Brain pericyte (primary cell): ENCODE measurements at places on chromosomes 12 and 14.
A peak's percentile ranks its signal among the peaks of the same experiment; 100 is the strongest.

- DNase-seq = no peak
Observed at GRCh38 chr12:52832985-52833905, 866 bp downstream of the KRT79 start.

DNA sequence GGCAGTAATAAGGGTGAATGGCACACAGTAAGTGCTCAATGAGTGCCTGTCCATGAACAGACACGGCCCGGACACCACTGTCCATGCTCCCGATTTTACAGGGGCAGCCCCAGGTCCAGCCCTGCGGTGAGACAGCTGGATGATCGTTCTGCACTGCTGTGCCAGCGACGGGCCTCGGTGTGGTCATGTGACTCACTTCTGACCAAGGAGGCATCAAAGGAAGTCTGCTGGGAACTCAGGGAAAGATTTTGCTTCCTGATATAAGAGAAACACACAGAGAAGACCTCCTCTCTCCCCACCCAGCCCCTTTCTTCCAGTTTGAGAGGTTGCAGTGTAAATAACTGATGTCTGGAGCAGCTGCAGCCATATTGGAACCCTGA lies 126.6 kb downstream of the SCARB1 start:
- DNase-seq = no peak

GRCh38 chr14:26056036-26056616 lies 541.7 kb downstream of the NOVA1 start:
- DNase-seq = no peak

GRCh38 chr14:47150267-47150666 lies 498.7 kb upstream of the RPL10L start:
- DNase-seq = no peak

DNA sequence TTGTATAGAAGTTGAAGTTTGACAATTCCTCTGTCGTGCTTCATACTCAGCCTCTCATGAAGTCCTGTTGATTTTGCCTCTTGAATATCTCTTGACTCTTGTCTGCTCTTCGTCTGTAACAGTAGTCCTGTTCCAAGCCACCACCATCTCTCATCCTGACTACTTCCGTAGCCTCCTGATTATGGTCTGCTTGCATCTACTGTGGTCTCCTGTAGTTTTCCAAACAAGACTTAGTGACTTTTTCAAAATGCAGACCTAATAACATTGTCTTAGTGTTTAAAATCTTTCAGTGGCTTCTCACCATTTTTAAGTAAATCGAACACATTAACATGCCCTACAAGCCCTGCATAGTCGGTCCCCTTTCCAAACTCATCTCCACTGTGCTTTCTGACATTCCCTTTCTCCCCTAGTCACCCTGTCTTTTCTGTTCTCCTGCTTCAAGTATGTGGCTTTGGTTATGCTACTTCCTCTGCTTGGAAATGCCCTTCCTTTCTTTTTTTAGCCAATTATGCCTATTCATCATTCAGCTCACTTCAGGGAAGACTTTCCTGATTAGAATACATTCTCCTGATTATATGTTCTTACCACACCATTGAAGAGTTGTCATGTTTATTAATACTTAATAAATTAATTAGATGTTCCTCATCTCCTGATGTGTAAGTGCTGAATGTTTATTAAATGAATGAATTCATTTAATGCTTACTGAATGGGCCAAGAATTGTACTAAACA lies 2.0 kb downstream of the SCYL2 start:
- no peak for DNase-seq

DNA sequence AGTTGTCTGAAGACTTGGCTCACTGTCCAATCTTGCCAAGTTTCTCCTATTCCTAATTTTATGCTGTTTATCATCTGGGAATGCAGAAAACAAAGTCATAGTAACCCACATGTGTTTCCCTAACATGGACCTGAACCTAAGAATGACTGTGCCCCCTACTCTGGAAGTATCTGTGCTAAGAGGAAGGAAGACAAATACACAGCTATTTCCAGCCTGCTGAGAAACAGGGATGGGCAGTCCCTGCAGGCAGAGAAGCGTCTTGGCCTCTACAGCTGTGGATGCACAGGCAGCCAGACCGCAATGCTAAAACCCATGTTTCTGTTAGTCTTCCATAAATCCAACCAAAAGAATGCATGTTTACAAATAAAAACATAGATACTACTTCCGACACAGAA lies 56.2 kb downstream of the DUSP16 start:
- DNase-seq = peak; percentile 10

DNA sequence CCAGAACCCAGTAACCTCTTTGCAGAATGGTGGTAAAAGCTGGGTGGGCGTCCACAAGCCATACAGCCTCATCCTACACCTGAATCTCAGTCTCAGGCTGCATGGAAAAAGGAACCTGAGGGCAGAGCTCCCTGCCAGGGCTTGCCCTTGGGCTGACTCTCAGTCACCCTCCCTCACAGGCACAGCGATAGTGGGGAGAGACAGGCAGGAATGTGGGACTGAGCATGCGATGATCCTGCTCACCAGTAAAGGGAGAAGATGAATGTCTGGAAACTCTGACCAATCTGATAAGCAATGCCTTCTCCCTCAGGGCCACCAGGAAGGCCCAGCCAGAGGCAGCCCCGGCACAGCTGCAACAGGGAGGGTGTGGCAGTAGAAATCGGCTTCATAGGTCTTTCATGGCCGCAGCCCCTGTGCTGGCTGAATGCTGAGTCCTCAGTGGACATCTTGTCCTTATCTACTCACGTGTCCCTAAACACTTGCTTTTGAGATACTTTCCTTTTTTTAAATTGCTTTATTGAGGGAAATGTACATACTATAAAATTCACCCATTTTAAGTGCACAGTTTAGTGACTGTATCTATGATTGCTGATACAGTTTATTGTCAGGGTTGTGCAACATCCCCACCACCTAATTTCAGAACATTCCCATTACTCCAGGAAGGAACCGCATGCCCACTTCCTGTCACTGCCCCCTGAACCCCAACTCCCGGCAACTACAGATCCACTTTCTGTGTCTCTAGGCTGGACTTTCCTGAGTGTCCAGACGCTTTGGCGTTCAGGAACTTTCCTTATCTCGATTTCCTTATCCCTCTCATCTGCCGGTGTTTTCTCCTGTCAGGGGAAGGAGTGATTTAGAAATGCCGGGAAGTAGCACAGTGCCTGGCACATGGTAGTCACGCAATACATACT lies 258.1 kb downstream of the PCNX1 start:
- no peak for DNase-seq

- DNase-seq = no peak
Observed at GRCh38 chr12:116879509-116880212, 1.6 kb downstream of the HRK start.

DNA sequence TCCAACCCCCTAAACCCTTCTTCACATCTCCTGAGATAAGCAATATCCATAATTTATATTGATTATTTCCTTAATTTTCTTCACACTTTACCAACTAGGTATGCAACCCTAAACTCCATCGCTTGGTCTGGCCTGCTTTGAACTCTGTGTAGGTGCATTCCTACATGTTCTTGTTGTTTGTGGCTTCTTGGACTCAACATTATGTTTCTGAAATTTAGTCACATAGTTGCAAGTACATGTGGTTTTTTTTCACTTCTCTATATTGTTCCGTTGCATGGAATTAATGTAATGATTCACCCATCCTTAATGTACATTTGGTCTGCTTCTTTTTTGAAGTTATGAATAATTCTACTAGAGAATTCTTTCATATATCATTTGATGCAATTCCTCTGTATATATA lies 1.6 kb upstream of the TAS2R30 start:
- no peak for DNase-seq

- DNase-seq = no peak
Observed at GRCh38 chr12:2372735-2373134, 319.9 kb downstream of the CACNA1C start.
